MCF 10A (cell line): ENCODE measurements at places on chromosomes 3 and 15. TPM values are rescaled to one million over a fixed set of nuclear protein-coding genes. Genes with fewer than 3 reads are reported as not detected.

The USP19 gene
- total RNA-seq, result 39.3 and 51.4 TPM in 2 replicates

The SRGAP3 gene
- 13.7 and 19.8 TPM in 2 replicates for total RNA-seq

The CPEB1 gene
- total RNA-seq, result not detected in 2 replicates

The ADCY5 gene
- not detected in 2 replicates for total RNA-seq

The PLCH1 gene
- total RNA-seq, result 0.10 and 0.12 TPM in 2 replicates

The FGD5 gene
- total RNA-seq, result not detected in 2 replicates

The SNTN gene
- not detected in 2 replicates for total RNA-seq

DNA sequence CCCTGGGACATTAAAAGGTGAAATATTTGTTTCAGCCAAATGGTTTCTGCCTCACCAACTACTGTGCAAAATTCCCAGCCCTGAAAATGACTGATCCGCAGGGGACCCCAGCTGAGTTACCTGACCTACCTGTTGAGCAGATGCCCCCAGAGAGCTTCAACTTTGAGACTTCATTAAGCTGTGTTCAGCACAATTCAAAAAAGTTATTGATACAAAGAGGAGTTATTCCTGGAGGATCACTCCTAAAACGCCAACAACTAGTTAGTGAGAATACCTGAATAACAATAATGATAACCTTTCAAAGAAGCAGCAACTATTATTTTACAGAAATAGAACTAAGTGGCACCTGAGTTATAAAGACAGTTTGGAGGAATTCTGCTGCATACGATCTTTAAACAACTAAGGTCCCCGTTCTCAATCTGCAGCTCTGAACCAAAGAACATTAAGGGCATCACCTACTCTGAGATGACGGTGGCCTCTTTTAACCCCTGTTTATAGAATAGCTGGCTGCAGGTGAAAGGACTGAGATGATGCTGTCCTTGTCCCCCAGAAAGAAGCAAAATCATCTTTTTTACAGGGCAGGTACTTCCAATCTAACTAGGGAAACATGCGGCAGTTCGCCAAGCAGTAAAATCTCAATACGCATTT is 659 bp downstream of the GADL1 start:
- DNase-seq, result no peak

GRCh38 chr3:38823722-38824121 is 7.7 kb upstream of the SCN10A start:
- DNase-seq, result no peak

- DNase-seq, result no peak
Observed at GRCh38 chr3:150912501-150912900, 7.3 kb upstream of the MINDY4B start.

- no peak for DNase-seq
Observed at GRCh38 chr15:67165254-67166253, 88.9 kb downstream of the AAGAB start.

DNA sequence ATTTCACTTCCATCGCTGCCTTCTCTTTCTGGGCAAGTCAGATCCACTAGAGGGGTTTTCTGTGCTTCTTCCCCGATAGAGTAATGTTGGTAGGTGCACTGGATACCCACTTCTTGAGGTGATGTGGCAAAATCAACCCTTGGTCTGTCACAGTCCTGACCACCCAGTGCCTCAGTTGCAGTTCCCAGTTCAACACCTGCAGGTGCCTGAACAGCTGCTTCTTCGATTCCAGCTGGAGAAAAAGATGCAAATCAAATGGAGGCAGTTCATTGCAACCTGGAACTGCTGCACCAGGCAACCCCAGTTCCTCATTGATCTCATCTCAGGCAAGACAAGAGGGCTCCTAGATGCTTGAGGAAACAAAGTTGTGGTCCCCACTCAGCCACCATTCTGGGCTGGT is 186.6 kb downstream of the UBE2E2 start:
- DNase-seq, result no peak

DNA sequence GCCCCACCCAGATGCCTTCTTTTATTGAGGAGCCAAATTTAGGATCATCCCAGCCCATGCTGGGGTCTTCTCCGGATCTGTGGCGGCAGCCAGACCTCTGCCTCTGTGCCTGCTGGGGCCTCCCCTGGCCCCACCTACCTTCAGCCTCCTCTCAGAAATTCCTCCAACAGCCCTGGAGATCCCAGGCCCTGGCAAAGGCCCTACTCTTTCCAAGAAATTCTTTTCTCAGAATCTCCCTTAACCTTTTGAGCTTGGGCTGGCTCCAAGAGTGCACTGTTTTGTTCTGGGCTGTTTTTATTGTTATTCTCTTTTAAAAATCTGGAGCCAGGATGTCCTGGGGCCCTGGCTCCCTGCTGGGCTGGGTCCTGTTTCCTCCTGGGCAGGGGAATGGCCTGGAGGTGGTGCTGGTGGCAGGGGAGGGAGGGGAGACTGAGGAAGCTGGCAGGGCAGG is 57.8 kb downstream of the GRIP2 start:
- DNase-seq, result no peak

GRCh38 chr15:99504823-99505551 is 60.8 kb upstream of the MEF2A start:
- DNase-seq, result peak; percentile 59

DNA sequence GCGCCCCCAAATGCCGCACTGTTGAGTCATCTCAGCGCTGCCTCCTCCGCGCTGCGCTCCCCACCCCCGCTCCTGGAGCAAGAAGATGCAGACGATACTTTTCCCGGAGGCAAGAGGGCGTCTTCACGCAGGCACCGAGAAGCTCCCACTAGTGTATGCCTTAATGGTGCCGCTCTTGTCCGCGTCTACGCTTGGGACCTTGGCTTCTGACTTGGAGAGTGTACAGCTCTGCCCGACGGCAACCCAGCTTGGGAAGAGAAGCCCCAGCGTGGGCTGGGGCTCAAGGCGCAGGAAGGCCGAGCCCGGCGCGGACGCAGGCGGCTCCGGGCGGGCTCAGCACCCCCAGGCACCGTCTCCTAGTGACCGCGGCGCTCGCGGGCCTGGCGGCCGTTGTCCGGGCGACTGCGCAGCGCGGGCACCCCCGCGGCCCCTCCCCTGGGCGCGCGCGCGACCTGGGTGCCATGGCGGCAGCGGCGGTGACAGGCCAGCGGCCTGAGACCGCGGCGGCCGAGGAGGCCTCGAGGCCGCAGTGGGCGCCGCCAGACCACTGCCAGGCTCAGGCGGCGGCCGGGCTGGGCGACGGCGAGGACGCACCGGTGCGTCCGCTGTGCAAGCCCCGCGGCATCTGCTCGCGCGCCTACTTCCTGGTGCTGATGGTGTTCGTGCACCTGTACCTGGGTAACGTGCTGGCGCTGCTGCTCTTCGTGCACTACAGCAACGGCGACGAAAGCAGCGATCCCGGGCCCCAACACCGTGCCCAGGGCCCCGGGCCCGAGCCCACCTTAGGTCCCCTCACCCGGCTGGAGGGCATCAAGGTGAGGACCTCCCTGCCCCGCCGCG is at the start of gene P4HTM:
TSS of gene P4HTM (plus strand) at position 446 of the 840 bp plus-strand sequence. CDS start at position 462, 16 bp downstream.
- peak; percentile 82 for DNase-seq

- no peak for DNase-seq
Observed at GRCh38 chr15:51202783-51203182, 108.1 kb upstream of the TNFAIP8L3 start.

DNA sequence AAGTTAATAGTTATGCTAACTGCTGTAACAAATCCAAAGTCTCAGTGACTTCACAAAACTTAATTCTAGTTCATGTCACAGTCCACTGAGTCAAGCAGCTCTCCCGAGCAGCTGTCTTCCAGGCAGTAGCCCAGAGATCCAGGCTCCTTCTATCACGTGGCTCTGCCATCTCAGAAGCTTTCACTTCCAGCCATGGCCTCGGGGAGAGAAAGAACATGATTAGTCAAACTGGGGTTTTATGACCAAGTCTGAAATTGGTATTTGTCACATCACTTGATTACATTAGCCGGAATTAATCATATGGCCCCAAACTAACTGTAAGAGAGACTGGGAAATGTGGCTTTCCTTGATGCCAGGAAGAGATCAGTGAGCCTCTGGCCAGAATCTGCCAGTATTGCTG is 70.2 kb upstream of the DGKG start:
- DNase-seq, result peak; percentile 52

DNA sequence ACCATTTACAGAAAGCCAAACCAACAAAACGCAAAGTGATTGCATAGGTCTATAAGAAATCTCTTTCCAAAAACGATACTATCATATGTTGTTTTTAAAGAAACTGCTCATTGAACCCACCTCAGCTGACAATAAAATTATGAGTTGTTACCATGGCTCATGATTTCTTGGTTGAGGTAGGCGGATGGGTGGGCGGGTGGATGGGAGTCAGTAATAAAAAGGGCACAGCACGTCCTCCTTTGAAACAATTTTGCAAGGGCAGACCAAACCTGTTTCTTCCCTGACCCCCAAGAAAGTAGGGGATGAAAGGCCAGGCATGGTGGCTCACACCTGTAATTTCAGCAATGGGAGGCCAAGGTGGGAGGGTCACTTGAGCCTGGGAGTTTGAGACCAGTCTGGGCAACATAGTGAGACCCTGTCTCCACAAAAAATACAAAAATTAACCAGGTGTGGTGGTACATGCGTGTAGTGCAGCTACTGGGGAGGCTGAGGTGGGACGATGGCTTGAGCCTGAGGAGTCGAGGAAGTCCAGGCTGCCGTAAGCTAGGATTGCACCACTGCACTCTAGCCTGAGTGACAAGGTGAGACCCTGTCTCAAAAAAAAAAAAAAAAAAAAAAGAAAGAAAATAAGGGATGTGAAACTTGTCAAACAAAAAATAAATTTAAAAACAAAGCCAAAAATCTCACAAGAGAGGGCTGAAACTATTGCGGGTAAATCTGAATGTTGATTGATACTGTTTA is 2.1 kb downstream of the ABHD10 start:
- DNase-seq, result no peak

GRCh38 chr15:40069178-40070165 is 30.5 kb upstream of the SRP14 start:
- peak; percentile 97 for DNase-seq

DNA sequence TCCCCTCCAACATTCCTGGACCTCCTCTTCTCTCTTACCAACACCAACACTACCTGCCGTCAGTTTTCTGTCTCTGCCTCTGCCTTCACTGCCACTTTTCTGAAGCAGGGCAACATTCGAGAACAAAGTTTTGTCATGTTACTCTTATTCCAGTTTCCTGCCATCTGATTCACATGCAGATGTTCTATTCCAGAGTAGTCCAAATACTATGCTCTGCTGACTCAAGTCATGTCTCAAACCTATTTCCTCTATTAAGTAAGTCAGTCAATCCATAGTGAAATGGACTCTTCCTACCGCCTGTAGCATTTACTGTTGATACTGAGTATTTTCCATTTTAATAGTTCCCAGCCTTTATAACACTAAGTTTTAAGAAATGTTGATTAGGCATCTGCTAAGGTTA is 43.4 kb downstream of the ESYT3 start:
- no peak for DNase-seq

DNA sequence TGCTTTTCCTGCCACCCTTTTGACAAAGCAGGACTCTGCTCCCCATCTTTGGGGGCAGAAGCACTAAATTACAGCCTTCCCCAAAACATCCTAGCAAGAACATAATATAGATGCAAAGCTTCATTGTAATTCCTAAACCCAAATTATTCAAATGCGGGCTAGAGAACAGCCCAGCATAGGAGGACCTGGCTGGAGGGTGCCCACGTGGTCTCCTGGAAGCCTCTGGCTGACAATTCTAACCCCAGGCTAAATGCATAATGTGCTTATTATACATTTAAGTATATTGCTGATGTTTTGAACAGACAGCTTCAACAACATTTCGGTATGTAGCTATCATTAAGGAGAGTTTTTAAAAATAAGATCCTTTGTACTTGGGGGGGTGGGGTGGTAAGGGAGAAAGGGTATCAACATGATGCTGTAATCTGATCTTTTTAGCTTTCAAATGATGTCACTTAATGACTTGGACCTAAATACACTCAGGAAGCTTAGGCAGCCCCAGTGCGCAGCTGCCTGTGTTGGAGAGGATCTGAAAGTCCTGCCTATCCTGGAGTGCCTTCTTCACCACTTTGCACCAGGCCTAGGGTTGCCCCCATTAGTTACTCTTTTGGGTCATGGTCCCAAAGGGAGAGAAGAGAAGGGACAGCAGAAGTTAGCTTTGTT is 57.2 kb upstream of the USP3 start:
- DNase-seq, result no peak

GRCh38 chr15:69422336-69422895 is 8.3 kb downstream of the KIF23 start:
- no peak for DNase-seq

DNA sequence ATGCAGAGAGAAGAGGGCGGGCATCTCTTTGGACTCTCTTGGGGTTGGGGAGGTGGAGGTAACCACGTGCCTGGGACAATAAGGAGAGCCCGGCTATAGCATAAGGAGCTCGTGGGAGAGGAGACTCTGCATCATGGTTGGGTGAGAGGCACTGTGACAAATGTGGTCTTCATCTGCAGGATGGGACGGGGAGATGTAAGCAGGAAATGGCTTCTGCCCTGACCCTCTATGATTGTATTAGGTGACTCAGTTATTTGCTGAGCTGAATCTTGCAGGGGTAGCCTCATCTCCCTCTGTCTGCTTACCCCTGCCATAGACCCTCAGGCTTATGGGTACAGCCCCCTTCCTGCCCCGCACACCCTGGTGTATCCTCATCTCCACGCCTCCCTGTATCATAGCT is 48.7 kb downstream of the CORO2B start:
- DNase-seq, result no peak

- DNase-seq, result no peak
Observed at GRCh38 chr3:17398959-17399551, 343.4 kb downstream of the TBC1D5 start.

DNA sequence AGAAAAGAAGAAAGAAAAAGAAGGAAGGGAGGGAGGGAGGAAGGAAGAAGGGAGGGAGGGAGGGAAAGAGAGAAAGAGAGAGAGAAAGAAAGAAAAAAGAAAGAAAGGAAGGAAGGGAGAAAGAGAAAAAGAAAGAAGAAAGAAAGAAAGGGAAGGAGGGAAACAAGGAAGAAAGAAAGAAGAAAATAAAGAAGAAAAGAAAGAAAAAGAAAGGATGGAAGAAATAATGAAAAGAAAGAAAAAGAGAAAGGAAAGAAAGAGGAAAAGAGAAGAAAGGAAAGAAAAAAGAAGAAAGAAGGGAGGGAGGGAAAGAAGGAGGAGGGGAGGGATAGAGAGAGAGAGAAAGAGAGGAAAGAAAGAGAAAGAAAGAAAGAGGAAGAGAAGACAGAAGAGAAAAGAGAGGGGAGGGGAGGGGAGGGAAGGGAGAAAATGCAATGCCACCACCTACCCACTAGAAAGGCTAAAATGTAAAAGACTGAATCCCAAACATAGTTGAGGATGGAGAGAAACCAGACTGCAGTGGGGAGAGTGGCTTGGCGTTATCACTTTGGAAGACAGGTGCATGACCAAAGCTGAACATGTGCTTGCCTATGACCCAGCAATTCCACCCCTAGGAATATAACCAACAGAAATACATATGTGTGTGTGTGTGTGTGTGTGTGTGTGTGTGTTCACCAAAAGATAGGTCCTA is 66.9 kb upstream of the KLF13 start:
- no peak for DNase-seq

- DNase-seq, result no peak
Observed at GRCh38 chr15:66039117-66039871, 170.0 kb downstream of the RAB11A start.

GRCh38 chr15:74529921-74530320 is 11.1 kb upstream of the ARID3B start:
- DNase-seq, result peak; percentile 37

DNA sequence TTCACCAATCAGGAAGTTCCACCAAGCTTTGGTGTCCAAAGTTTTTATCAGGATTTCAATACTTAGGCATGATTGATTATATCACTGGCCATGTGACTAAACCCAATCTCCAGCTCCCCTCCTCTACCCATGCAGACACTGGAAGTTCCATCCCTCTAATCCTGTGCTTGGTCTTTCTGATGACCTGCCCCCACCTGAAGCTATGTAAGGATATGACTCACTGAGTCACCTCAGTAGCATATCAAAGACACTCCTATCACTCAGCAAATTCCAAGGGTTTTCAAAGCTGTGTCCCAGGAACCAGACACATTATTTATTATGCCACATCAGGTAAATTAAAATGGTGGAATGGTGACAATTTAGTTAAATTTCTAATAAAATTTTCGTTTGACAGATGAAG is 158.9 kb downstream of the TAFA4 start:
- no peak for DNase-seq
